ENCODE measurements at places on chromosomes 6 and 20. TPM values are rescaled to one million over a fixed set of nuclear protein-coding genes. Genes with fewer than 3 reads are reported as not detected.

DNA sequence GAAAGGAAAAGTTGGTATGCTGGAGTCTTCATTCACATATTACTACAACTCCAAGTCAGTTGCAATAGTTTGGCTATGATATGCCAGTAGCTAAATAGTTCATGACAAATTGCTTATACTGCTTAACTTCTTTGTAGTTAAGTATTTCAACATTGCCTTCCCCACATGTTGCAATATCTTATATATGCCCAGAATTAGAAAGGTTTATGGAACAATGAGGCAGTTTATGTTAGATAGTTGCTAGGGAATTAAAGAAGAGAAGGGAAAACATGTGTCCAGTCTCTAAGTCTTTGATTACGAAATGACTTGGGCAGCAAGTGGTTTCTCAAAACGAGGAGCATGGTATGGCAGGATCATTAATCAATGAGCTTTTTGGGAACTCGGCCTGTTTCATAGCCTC, 145.8 kb downstream of the PLCB4 start:
- DNase-seq: peak; percentile 99

DNA sequence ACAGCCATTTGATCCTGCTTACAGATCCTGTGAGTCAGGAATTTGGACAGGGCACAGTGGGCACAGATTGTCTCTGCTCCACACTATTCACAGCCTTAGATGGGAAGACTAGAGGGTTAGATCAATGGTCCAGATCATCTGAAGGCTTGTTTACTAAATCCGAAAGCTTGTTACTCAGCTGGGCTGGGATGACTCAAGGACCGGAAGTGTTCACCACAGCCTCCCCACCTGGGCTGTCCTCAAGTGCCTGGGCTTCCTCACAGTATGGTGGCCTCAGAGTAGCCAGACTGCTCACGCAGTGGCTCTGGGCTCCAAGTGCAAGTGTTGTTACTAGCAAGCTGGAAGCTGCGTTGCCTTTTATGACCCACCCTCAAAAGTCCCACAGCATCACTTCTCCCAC, 75.4 kb upstream of the INSM1 start:
- no peak for DNase-seq

DNA sequence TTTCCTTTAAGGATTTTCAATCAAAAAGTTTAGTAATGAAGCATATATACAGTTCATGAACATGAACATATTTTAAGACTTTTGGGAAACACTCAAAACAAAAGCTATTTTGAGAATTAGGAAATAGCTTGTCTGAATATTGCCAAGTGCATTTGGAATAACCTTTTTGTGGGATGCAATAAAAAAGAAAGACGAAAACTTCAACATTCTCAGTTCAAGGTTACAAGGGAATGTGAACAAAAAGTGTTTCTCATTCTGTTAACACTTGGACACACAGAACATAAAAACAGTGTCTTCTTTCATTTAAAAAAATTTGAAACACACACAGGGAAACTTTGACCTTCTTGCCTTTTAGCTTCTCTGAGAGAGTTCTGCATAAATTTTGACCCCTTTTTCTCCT, 72.7 kb upstream of the TCF21 start:
- no peak for DNase-seq

DNA sequence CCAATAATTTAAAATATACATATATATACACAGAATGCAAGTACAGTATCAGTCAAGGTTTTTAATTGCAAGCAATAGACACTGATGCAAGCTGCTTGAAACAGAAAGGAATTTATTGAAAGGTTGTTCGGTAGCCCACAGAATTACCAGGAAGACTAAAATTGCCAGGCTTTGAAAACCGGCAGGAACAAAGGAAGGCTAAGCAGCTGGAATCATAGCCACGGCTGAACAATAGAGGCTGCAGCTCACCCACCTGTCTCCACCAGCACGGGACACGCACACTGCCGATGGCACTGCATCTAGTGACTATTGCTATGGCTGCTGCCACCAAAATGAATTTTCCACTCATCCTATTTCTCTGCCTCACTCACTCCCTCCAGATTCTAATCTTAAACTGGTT, 22.0 kb upstream of the L3MBTL3 start:
- DNase-seq: peak; percentile 24

DNA sequence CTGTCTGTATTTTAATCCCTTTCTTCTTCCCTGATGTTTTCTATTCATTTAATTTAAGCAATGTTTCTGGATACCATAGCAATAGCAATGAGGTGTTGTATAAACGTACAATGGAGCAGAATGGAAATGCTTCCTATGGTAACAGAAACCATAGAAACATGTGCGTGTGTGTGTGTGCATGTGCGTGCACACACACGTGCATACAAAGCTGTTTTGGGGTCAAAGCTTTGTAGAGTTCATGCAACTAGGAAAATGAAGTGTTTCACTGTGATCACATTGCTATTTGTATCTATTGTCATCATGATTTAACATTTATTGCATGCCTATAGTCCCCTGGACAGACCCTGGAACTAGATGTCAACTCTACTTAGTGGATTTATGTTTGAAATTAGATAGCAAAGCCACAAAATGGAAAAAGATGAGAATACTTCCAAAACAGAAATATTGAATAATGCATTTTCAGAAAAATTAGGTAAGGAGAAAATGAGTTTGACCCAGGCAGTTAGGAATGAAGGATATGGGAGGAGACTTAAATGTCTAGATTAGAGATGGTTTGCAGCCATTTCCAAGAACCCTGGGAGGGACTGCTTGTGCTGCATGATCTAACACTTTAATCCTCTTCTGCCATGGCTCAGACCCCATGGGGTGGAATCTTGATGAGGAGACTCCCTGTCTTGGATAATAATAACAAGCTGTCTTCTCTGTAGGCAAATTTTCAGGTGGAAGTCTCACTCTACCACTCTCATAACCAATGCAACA, 124.4 kb downstream of the TRMT11 start:
- peak; percentile 27 for DNase-seq

DNA sequence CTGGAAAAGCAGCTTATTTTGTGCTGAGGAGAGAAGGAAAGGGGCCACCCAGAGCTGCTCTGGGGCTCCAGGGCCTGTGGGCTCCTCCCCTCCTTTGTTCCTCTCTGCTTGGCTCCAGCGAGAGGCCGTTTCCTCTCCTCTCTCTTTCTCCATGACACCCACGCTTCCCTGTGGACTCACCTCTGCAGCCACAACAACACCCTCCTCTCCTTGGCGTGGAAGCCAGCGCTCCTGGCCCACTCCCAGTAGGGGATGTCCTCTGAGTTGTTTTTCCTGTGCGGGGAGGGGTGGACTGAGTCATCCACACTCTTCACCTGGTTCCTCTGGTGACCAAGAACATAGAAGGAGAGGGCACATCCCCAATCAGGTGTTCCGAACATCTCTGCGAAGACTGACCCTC, 4.9 kb upstream of the CDSN start:
- DNase-seq: peak; percentile 82

The OTOR gene
- total RNA-seq: not detected

The CEP43 gene
- total RNA-seq: 18.0 TPM

Measured in fibroblast of lung (primary cell).